ENCODE measurements at places on chromosomes 1 and 21.

- peak; percentile 4 for DNase-seq
These were observed 101.1 kb upstream of the SOD1 start for GRCh38 chr21:31558189-31558961.

DNA sequence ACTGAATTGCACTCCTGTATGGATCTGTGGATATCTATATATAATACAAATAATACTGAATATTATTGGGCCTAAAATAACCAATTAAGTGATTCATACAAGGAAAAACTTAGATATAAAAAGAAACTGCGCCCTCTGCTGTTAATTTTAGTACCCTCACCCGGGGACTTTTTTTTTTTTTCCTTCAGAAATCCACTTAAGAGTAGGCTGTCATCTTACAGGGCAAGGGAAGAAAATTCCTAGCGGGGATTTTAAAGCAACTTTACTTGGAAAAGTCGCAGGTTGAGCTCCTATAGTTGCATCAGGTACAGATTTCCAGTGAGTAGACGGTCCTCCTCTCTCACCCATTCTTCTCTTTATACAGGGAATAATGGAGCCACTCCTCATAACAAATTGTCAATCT is 1.3 kb downstream of the NTNG1 start:
- DNase-seq = no peak

DNA sequence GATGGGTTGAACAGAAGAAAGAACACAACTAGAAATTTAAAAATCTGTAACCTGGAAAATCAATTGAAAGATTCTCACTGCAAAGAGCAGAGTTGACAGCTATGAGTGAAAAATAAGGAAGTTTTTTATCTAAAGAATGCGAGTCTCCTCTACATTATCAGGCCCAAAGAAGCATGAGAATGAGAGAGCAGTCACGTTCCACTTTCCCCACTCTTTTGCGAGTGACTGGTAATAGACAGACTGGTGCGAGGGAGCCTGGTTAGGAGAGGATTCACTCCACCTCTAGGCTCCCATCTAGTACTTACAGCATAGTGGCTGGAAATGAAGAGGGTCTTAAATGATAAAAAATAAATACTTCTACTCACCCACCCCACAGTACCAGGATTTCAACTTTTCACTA is 52.0 kb downstream of the PRDX6 start:
- no peak for DNase-seq

DNA sequence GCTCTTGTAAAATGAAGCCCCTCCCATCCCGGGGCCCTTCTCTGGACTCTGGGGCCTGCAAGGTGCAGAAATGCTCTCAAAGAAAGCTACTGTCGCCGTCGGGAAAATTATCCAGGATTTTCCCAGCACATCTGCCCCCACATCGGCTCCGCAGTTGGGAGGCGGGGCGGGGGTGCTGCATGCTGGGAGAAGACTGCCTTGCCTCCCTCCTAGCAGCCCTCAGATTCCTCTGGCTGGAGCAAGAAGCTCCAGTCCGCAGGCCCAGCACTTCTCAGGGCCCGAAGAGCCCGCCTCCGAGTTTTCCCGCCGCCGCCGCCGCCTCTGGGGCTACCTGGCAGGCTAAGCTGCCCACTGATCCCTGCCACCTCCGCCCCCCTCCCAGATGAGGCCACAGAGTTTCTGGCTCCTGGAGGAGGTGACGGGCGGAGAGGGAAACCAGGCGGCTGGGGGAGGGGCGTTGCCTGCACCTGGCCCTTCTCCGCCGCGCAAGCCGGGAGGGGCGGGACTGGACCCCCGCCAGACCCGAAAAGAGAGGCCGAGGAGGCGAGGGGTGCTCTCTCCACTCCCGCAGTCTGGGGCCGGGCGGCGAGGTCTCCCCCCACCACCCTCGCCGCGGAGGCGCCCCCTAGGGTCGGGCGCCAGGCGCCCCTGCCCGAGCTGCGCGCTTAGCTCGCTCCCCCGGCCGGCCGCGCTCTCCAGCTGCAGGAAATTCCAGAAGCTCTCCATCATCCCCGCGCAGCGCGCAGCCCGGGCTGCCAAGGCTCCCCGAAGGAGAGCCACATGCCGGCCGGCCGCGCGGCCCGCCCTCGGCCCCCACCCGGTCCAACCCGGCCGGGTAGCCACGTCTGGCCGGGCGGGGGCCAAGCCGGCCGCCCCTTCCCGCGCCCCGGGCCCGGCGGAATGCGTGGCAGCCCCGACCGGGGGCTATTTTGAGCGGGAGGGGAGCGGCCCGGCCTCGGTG is 28.8 kb downstream of the AHDC1 start:
- DNase-seq = no peak

DNA sequence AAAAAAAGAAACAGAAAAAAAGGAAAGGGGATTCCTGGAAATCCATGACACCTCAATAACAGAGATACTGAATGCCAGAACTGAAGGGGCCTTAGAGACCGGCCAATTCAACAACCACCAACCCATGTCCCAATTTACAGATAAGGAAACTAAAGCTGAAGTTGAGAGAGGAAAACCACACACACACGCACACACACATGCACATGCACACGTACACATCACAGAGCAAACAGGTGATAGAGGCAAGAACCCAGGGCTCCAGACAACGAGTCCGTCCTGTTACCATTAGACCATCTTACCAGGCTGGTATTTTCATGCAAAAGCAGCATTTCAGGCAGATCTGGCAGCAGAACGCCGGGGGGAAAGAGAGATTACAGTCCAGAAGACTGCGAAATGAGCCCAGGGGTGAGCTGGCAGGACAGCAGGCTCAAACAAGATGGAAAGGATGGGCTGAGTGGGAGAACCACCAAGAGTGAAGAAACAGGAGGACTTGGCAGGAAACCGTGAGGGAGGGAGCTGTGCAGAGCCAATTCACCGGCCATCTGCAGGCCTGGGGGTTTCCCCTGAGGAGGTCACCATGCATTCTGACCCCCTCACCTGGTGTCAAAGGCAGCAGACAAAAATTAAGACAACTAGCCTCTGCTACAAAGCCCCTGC is 43.5 kb downstream of the PAFAH2 start:
- no peak for DNase-seq

GRCh38 chr1:81364088-81364487 is 436.6 kb upstream of the ADGRL2 start:
- no peak for DNase-seq

DNA sequence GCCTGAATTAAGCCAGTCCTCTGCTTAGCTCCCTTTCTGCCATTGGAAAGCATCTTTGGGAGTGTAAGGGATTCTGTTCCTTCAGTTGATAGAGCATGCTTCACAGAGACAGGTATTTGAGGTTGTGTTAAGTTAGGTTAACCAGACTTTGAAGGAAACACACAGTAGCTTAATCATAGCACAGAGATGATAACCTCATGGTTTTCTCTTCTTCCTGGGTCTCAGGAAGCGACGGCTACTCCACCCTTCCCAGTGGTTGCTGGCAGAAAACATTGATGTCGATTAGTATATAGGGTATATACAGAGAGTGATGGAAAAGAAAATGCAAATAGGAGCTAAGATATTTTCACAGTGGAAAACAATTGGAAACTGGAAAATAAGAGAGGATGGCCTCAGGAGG is 42.0 kb downstream of the S1PR1 start:
- peak; percentile 46 for DNase-seq

DNA sequence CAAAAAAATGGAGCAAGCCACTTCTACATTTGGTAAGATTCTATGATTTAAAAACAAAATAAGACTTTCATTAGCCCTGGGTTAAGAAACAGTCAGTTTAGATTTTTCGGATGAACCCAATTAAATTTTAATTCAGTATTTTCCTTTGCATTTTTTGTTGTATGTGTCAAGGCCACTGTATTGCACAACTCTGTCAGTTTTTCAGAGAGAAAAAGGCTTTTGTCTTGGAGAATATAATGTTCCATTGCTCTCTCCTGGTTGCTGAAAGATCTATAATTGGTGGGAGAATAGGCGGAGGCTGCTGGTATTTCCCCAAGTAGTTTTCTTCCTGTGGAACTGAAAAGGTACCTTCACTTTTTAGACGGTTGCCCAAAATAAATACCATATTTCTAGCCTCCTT is 84.6 kb downstream of the NEGR1 start:
- DNase-seq = no peak

DNA sequence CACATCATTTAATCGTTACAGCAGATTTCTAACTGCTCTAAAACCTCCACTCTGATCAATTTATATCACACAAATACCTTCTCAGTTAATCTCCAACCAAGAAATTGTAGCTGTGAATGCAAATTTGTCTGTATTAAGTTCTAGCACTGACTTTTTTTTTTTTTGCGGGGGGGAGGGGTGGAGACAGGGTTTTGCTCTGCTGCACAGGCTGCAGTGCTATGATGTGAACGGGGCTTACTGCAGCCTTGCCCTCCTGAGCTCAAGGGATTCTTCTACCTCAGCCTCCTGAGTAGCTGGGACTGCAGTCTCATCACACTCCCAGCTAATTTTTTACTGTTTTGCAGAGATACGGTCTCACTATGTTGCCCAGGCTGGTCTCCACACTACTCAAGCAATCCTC is 163.6 kb downstream of the RERE start:
- DNase-seq = no peak

DNA sequence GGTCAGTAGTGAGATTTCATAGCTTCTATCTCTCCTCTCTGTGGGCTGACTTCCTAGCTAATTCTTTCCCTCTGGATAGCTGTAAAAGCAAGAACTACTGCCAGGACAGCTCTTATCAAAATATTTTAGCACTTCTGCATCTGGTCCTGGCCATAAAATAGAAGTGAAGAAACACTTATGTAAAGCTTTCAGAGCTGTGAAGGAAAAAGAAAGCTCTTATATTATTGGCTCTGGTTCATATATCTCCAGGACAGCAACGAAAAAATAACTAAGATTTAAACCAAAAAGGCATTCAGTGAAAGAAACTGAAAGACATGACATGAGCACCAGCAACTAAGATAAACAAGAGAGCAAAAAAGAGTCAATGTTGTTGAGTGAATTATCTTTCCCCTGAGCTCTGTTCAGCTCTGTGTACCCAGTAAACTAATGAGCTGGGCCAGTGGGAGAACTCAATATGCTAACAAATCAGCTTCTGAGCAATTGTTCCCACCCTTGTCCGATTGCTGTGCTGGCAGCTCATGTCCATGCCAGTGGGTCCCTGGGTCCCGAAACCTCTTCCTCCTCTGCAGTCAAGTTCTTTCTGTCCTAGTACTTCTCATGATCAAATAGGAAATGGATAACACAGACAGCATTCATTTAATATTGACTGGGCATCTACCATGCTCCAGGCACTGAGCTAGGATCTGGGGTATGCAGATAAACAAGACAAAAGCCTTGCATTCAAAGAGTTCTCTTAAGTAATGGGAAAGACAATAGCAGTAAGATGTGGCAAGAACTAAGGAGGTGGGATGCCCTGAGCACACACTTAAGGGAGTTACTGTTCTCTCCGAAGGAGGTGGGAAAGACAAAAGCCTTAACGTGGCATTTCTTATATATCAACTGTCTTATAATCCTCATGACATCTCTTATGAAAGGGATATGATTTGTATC is 45.3 kb upstream of the MAN1A2 start:
- DNase-seq = no peak

GRCh38 chr1:195462646-195463045 is 1145.6 kb downstream of the KCNT2 start:
- no peak for DNase-seq

DNA sequence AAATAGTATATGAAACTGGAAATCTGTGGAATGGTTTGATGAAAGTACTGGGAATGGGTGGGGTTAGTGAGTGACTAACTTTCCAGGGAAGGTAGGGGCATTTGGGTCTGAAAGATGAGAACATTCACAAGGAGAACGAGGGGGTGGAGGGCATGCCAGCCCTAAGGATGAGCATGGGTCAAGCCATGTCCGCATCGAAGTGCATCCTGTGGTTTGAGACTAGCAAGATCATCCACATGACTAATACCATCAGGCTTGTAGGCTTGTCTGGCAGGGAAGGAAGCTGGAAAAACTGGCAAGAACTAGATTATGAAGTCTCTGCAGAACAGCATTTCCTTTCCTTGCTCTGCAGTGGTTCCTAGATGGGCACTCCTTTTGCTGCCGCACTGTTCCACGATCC is 70.4 kb upstream of the UBE2U start:
- no peak for DNase-seq

- no peak for DNase-seq
These were observed 146.2 kb upstream of the NFIA start for GRCh38 chr1:60936163-60936562.

- no peak for DNase-seq
These were observed 73.0 kb downstream of the CCDC18 start for GRCh38 chr1:93253516-93253915.

Data from CD8-positive, alpha-beta memory T cell (primary cell).